Midbrain (tissue), 1 donor: ENCODE measurements at places on chromosomes 1 and 21.

DNA sequence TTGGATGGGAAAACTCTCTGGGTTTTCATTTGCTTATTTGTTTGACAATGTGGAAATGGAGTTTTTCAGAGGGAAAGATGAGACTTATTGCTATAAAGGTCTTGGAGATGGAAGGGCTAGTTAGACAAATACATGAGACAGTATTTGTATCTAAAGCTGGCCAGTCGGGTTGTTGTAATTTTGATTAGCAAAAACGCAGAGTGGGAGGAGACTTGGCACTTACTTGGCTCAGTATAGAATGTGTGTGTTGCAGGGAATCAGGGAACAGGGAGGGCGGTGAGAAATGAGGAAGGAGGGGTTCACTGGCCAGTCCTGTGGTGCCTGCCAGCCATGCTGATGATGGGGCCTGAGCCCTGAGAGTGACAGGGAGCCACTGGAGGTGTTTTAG, 6.0 kb upstream of the FOXE3 start:
- DNase-seq: no peak

GRCh38 chr1:42784547-42784945, 245 bp upstream of the TMEM269 start:
- no peak for DNase-seq

GRCh38 chr1:198165927-198166647, 9.3 kb downstream of the NEK7 start:
- DNase-seq: no peak

GRCh38 chr1:233478611-233479010, 135.3 kb upstream of the KCNK1 start:
- DNase-seq: no peak

DNA sequence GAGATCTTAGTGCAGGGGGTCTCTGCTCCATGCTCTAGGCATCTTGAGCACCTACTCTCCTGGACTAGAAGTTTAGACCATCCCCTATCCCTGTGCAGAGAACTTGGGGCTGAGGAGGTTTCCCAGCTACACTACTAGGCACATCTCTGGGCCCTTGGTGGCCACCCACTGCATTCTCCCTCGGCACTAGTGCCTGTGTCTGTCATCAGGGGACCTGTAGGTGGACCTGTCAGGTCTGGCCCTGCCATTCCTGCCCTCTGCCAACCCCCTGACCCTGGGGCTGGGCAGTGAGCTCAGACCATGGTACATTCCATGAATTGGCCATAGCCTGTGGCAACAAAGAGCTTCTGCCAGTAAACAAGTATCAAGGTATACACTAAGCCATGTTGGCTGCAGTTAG, 269.1 kb downstream of the AKT3 start:
- no peak for DNase-seq
